ENCODE measurements at places on chromosomes 5 and 9.

DNA sequence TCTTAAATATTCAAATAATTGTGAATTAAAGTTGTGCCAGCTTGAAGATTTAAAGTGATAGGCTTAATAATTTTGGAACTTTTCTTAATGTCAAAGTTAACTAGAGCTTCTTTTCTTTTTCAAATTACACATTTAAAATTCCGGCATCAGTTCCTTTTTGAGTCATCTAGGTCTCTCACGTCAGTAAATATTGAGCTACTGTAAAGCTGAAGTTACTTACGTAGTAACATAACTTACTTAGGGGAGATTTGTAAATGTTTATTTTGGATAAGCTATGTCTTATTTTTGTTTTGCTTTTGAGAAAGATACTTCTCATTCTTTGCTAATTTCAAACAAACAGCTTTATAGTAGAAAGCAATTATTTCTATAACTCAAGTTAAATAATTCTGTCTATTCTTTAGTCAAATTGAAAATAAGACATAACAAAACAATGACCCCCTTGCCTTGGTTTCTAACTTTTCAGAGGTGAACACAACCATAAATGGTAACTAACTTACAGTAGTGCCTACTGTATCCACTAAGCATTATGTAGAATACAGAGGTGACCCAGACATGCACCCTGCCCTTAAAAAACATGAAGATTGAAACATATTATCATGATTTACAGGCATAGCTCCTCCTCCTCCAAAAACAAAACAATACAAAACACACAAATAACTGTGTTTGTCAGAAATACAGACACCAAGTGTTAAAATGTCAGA is 29.8 kb downstream of the CD274 start:
- no peak for DNase-seq

- no peak for DNase-seq
Observed at GRCh38 chr5:74567411-74567995, 73.0 kb downstream of the ENC1 start.

- no peak for DNase-seq
Observed at GRCh38 chr5:81639556-81639955, 111.3 kb downstream of the SSBP2 start.

GRCh38 chr5:164784230-164784629 is 1278.8 kb downstream of the MAT2B start:
- no peak for DNase-seq

DNA sequence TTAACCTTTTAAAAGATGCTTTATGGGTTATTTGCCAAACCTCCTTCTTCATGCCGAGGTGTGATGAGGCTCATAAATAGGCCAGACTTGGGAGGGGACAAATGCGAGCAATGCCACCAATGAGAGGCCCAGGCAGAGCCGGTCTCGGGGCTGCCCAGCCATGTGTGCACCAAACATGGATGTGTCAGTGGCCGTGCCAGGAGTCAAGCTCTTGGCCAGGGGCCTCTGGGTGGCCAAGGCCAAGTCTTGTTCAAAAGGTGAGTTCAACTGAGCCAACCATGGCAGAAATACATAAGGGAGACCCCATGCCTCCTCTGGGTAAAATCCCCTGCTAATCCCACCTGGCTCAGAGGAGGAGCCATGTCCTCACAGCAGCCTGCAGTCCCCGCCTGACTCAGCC is 10.9 kb upstream of the LCN15 start:
- no peak for DNase-seq

DNA sequence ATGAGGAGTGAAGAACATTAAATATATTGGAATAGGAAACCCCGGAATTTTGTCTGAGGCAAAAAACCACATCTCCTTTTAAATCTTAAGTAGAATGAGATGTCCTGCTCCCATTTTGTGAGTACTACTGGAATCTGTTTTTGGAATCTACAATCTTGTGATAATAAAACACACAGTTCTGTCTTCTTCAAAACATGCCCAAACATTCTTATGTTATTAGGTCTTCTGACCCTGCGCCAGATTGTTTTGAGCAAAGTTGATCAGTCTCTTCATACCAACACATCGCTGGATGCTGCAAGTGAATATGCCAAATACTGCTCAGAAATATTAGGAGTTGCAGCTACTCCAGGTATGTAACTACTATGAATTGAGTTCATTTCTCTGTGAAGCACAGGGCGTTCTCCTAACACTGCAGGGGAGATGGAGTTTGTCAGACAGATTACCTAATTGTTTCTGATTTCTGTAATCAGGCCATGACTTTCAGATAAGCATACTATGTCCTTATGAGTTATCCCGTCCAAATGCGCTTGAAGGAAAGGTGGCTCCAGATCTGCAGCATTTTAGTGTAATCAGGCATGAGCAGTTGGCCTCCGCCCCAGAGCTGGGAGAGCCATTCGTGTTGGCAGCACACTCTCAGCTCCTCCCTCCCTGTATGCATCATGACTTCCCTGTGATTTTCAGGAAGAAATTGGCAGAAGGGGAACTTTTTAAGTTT is 88.0 kb downstream of the NLN start:
- DNase-seq, result no peak
